ENCODE measurements at places on chromosomes 13 and 19.

DNA sequence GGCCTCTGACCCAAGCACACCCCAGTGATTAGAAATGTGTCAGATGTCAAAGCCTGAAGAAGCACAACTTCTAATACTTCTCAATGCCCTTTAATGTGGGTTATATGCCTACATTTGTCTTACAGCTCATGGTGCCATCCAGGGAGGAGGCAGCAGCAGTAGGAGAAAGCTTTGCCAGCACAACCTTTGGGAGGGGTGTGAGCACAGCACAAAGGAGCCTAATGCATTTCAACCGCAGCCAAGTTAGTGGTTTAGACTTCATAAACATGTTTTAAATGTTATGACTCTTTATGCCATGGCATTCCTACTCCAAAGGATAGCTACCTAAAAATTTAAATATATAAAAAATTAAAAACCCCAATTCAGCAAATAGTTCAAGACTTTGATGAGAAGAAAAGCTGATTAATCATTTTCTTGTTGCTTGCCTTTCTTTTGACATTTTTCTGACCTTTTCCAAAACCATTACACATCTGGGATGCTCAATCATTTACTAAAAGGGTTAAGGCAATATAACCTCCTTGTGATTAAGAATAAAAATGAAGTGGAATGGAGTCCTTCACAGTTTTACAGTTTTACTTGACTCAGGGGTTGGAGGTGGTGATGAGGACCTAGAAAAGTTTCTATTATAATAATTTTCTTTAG lies 142.7 kb downstream of the DLEU7 start:
- DNase-seq, result no peak

GRCh38 chr19:48362716-48363499 lies 832 bp downstream of the TMEM143 start:
- DNase-seq, result peak; percentile 98

DNA sequence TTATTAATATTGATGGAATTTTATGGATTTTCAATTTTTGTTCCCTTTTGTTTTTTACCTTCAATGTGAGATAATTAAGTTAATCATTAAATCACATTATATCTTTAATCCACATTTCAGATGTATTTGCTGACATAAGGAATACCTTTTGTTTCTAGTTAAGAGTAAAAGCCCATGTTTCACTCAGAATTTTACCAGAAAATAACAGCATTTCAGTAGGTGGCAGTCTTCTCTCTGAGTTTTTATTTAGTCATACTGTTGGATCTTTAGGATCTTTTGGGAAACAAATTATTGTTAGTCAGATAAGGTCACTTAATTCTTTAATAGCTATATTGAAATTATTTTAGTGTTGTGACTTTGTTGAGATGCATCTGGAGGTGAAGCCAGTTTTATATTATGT lies 67.9 kb downstream of the NDFIP2 start:
- no peak for DNase-seq

GRCh38 chr13:25372284-25373081 lies 709 bp downstream of the ATP8A2 start:
- DNase-seq, result no peak

DNA sequence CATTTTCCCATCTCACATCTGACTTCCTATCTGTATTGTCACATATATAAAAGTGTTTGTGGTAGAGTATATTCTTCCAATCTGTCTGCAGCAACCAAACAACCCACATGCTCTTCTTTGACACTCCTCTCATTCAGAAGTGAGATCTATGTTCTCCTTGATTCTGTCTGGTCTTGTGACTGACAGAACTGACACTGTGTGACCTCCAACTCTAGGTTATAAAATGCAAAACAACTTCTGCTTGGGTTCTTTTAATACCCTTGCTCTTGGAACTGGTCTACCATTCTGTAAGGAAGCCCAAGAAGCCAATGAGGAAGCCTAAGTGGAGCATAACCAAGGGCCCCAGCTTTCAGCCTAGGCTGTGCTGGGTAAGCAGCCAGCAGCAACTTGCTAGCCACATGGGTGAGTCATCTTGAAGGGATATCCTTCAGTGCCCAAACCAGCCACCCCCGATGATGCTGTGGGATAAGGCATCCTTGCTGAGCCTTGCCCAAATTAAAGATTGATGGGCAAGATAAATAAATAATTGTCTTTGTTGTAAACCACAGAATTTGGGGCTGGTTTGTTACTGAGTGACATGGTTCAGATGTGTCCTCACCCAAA lies 18.4 kb upstream of the ITM2B start:
- no peak for DNase-seq

- DNase-seq, result no peak
These were observed 15.5 kb downstream of the FRY start for GRCh38 chr13:32047088-32047487.

DNA sequence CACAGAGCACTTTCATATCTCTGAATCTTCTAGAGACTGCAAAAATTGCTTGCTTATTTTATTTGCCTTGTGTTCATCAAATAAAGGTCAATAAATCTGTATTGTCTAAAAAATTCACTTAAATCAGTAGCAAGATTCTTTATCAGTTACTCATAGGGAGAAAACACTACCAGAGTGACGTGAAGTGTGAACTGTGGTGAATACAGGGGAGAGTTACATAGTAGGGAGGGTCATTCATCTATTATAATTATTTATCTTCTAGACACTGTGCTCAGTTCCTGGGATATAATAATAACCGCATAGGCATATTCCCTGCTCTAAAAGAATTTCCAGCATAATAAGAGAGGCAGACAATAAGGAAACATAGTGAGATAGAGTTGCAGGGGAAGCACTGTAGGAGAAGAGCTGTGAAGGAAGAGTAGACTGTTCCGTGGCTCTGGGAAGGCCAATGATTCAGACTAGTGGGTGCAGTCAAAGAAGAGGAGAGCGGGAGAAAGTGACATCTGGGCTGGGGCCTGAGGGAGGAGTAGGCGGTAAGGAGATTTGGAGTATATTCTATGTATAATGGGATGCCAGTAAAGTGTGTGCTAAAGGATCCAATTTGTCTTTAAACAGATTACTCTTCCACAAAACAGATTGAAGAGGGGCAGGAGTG lies 84.0 kb upstream of the TDRD3 start:
- no peak for DNase-seq

DNA sequence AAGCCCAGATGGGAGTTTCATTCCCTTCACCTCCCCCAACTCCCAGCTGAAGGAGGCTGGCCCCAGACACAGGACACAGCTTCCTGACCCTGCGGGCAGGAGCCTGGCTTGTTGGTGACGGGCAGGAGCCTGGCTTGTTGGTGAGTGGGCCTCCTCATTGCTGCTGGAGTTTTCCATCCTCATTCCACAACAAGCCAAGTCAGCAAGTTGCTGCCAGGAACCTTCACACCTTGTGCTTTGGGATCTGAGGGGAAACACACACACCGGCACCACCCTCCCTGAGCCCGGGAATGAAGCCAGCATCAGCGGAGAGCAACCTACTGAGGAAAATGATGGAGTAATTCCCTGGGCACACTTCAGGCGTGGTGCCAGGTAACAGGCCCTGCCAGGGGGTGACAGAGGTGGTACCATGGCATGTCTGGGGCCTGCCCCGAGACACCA lies 74.9 kb downstream of the ALOX5AP start:
- DNase-seq, result no peak

- no peak for DNase-seq
These were observed 7.8 kb upstream of the CEBPG start for GRCh38 chr19:33365691-33366090.

DNA sequence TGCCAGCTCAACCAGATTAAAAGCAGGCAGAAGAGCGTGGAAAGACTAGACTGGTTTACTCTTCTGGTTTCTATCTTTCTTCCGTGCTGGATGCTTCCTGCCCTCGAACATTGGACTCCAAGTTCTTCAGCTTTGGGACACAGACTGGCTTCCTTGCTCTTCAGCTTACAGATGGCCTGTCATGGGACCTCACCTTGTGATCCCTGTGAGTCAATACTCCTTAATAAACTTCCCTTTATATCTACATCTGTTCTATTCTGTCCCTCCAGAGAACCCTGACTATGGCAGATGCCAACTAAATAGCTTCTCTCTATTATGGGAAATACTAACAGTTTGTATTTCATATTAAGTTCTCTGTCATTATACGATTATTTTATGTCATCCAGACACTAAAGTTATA lies 609.1 kb downstream of the LMO7 start:
- DNase-seq, result no peak

GRCh38 chr13:106514928-106515634 lies 20.4 kb downstream of the EFNB2 start:
- no peak for DNase-seq
